CD8-positive, alpha-beta memory T cell (primary cell): ENCODE measurements at places on chromosomes 1 and 21. TPM values are rescaled to one million over a fixed set of nuclear protein-coding genes. Genes with fewer than 3 reads are reported as not detected.

LBR gene
- 125 TPM for total RNA-seq

SPATA21 gene
- total RNA-seq: not detected

FMO1 gene
- total RNA-seq: not detected

KRTAP21-2 gene
- not detected for total RNA-seq

TAL1 gene
- total RNA-seq: not detected

ASPM gene
- 19.2 TPM for total RNA-seq

CHIA gene
- not detected for total RNA-seq

IFI6 gene
- total RNA-seq: 12.3 TPM

ARPC5 gene
- 142 TPM for total RNA-seq

- DNase-seq: no peak
Observed at GRCh38 chr1:241985787-241986186, 13.1 kb downstream of the MAP1LC3C start.

DNA sequence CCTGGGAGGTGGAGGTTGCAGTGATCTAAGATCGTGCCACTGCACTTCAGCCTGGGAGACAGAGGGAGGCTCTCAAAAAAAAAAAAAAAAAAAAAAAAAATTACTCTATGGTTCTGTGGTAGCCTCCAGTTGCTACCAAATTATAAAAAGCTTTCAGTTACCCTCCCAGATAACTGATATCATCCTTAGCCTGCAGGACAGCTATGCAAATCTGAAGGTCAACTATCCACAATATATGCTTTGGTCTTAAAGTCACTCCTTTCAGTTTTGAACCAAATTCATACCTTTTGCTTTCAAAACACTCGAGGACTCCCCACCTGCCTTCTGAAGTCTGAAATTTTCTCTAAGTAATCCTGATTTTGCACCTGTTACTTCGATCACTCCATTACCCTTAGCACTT, 3.1 kb downstream of the MIXL1 start:
- no peak for DNase-seq

DNA sequence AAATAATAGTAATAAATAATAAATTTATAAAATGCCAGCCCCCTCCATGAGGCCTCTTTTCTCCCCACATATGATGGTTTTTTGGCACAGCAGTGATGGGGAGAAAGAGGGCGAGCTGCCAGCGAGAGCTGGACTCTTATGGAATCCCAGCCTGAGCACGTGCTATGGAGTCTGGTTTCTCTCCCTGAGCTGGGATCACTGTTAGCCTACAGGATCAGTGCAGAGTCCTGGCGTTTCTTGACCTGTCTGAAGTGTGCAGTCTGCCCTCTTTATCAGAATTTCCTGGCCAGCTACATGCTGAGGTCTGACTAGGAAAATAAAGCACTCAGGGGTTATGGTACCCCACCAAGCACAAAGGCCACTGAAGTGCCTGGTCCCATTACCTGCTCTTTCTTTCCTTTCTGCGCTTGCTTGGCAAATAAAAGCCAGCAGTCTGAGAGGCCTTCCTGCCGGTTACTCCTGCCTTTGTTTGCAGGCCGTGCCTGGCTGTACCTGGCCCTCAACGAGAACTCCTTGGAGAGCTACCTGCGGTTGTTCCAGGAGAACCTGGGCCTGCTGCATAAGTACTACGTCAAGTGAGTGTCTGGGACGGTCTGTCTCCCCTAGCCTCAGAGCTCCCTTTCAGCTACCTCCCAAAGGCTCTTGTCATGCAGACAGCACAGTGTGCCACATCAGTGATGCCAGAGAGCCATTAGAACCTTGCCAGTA, 18.5 kb upstream of the SLC25A34 start:
- DNase-seq: no peak

DNA sequence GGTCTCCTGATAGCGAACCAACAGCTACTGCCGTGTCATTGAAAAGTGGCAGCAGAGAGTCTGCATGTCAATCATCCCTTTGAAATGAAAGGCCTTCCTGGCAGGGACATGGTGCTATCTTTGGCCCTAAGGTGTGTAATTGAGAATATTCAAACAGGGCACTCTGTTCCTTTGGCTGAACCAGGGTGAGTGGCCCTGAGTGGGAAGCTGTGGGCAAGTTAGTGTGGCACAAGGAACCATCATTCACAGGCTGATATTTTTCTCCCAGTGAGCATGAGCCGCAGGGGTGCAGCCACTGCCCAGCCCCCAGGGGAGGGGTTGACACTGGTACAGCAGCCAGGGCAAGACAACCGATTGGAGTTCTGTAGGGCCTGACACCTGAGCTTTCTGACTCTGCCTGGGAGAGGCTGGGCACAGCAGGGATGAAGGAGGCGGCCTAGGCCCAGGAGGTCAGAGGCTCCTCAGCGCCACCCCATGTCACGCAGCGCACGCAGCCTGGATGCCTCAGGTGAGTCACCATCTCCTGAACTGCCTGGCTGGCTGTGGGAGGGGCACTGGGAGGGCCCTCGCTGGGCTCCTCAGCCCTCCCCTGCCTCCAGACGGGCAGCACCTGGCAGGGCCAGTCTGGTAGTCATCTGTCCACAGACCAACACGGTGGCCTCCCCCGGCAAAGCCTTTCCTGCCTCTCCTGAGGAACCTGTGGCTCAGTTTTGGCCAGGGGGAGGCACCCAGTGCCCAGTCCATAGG, 13.2 kb downstream of the QSOX1 start:
- no peak for DNase-seq

DNA sequence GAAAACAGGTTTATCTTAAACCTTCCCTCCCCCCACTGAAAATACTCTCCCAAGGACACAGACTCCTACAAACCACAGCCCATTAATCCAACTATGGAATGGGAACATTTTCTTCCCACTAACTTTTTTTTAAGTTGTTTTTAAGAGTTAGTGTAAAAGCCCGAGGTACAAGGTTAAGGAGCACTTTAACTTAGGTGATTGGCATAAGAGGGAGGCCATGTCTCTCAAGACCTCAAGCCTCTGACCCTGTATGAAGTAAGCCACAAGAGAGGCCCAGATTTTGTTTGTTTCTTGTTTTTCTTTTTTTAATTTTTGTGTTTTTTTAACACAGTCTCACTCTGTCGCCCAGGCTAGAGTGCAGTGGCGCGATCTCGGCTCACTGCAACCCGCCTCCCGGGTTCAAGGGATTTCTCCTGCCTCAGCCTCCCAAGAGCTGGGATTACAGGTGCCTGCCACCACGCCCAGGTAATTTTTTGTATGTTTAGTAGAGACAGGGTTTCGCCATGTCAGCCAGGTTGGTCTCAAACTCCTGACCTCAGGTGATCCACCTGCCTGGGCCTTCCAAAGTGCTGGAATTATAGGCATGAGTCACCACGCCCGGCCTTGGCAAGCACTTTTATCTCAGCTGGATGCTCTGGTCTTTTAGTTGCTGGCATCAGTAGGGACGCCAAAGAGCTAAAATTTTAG, 14.4 kb downstream of the ARMH1 start:
- DNase-seq: no peak

DNA sequence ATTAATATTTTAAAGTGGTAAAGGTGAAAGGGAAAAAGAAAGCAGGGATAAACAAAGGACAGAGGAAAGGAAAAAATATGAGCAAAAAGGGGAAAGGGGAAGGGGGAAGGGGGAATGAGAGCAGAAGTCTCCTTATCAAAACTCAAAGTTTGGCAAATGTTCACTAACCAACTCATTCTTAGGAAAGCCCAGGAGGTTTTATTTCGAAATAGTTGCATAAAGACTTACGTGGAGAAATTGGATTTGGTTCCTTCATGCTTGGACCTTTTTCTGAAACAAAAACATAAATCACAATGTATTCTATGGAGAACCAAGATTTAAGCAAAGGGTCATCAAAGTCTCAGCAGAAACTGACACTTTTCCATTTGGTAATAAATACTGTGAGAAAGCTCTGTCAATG, 188.1 kb downstream of the TGFBR3 start:
- DNase-seq: no peak

DNA sequence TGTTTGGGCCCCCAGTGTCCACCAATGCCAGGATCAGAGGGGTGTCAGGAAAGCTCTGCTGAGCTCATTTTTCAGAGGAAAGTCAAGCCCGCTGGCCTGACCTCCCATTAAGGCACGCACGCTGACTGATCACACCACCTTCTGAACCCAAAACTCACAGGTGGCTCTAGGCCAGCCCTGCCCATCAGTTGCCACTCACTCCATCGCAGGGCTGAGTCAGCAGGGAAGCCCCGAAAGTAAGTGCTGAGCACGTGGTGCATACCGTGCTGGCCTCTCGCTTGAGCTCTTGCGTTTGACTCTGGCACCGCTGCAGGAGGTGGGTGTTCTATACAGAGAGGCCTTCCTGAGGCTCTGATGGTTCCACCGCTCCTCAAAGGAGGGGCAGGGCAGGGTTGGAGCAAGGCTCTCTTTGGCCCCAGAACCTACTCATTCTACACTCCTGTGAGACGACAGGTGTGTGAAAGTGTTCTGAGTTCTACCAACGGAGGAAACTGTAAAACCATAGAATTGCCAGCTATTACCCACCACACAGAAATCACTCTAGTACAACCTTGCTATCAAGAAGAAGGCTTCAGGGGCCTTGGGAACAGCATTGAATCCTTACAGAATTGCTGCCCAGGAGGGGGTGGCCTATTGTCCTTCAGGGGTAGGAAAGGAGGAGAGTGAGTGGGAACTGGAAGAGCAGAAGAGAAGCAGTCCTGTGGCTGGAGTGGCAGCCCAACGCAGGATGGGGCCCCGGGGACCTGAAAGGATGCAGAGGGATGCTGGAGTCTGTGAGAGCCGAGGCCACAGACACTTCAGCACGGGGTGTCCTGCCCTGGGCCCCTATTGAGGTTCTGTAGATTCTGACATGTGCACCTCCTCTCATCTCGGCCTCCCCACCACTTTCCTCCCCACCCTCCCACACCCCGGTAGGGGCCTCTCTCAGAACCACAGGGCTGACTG, 214.7 kb upstream of the EDN2 start:
- peak; percentile 8 for DNase-seq

- DNase-seq: no peak
Observed at GRCh38 chr1:170131450-170131849, 14.3 kb upstream of the NTMT2 start.

DNA sequence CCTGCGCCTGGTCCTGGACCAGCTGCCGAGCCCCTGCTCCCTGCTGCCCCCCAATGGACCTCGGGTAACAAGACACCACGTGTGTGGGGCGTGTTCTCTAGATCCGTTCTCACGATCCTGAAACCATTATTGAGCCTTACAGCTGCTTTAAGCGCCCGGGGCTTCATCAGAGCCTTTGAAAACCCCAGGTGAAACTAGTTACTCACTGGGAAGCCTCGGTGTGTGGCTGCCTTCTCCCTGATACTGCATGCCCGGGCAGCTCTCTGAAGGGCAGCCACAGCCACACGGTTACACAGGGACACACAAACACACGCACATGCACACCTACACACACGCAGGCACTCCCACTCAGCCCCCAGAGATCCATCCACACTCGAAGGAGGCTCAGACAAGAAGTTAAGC, 5.3 kb downstream of the HES2 start:
- no peak for DNase-seq

DNA sequence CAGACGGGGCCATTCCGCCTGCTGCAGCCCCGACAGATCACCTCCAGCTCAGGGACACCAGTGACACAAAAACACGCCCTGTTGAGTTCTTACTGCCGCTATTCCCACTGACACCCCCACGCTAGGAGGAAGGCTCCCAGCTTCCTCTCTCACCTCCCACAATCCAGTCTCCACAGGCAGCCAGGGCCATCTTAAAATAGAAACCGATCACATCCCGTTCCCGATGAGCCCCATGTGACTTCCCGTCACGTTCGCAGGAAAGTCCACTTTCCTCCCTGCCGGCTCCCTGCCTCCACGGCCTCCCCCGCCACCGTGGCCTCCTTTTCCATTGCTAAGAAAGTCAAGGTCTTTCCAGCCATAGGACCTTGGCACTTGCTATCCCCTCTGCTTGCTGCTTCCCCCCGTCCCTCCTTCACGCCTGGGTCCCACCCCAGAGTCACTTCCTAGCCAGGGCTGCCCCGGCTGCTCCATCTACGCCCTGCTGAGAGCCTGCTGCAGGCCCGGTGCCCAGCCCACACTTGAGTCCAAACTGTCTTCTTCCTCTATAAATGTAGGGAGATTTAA, 24.0 kb upstream of the DDOST start:
- no peak for DNase-seq
